HS-27A (cell line): ENCODE measurements at places on chromosomes 5 and 9.
A peak's percentile ranks its signal among the peaks of the same experiment; 100 is the strongest.

- no peak for DNase-seq
Measured at GRCh38 chr5:137372016-137372772, 126.9 kb downstream of the SPOCK1 start.

DNA sequence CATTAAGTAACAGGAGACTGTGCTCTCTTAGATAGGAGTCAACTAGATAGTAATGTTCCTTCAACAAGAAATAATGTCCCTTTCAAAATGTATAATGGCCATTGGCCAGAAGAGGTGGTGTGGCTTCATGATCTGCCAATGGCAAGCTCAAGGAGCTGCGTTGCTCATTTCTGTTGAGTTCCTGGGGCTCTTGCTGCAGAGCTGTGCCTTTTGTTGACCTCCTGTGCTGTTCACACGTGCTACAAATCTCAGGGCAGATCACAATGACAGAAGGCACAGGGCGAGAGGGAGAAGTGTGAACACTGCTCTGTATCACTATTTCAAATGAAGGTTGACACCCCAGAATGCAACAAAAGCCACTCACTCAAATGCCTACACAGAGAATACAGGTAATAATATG lies 16.0 kb upstream of the TBC1D2 start:
- no peak for DNase-seq

GRCh38 chr5:138274189-138274853 lies at the start of gene GFRA3:
TSS of gene GFRA3 (minus strand) at chr5:138274621. CDS start at chr5:138274424, 197 bp downstream.
- no peak for DNase-seq

DNA sequence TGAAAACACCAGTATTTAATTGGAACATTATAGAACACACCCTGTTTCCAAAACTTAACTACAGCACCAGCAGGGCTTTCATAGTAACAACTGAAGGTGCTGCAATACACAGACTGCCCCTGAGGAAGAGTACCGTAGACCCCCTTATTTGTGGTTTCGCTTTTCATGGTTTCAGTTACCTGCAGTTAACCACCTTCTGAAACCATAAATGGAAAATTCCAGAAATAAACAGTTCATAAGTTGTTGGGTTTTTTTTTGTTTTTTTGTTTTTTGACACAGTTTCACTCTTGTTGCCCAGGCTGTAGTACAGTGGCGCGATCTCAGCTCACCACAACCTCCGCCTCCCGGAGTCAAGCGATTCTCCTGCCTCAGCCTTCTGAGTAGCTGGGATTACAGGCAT lies 9.5 kb upstream of the GLDC start:
- DNase-seq = no peak

- DNase-seq = no peak
Measured at GRCh38 chr9:17116400-17116837, 18.4 kb upstream of the CNTLN start.

- DNase-seq = no peak
Measured at GRCh38 chr9:115191667-115192066, 73.7 kb upstream of the TNC start.

GRCh38 chr9:90521811-90522570 lies 120.6 kb downstream of the DIRAS2 start:
- DNase-seq = no peak

- DNase-seq = no peak
Measured at GRCh38 chr9:98502976-98503325, 205.8 kb downstream of the GABBR2 start.

GRCh38 chr5:34047774-34048572 lies 5.0 kb upstream of the C1QTNF3 start:
- no peak for DNase-seq

GRCh38 chr5:102649731-102650130 lies 105.4 kb upstream of the PAM start:
- DNase-seq = no peak

GRCh38 chr5:179668391-179668790 lies 12.4 kb downstream of the CBY3 start:
- DNase-seq = no peak

GRCh38 chr5:119383008-119383407 lies 27.2 kb downstream of the TNFAIP8 start:
- DNase-seq = no peak

DNA sequence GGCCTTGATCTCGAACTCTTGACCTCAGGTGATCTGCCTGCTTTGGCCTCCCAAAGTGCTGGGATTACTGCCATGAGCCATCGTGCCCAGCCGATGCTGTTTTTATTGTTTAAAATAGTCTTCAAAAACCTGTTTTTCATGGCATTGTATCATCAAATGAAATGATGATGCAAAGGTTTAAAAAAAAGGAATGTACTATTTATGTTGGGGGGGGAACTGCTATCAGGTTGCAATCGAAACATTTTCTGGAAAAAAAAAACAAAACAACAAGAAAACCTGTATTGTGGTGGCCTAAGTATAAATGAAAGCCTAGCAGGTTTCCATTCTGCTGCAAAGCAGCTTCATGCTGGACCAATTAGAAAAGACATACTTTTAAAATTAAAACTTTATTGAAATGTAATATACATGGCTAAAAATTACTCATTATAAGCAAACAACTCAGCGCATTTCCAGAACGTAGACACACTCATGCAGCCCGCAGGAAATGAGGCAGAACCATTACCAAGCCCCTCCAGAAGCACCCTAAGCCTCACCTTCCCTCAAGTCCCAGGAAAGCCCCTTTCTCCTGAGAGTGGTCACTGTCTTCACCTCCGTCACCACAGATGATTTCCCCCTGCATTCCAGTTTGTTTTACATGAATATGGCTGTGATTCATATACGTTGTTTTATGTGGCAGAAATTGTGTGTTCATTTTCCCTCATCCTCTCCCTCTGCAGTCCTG lies 19.0 kb downstream of the GPR107 start:
- no peak for DNase-seq

DNA sequence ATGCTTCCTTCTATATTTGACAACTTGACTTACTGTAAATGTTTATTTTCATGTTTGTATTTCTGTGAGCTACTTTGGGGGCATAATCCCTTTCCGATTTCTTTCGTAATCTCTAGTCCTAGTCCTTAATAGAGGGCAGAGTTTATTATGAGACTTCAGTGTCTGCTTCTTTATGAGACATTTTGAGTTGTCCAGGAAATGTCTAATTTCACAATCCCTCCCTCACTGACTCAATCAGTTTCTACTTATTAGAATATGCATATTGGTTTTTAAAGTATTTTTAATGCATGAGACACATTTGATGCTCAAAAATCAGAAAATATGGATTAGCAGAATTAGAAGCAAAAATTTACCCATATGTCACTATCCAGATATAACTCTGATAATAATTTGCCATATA lies 160.9 kb downstream of the FOCAD start:
- DNase-seq = no peak

GRCh38 chr5:146188358-146188757 lies 5.9 kb upstream of the LARS1 start:
- no peak for DNase-seq

DNA sequence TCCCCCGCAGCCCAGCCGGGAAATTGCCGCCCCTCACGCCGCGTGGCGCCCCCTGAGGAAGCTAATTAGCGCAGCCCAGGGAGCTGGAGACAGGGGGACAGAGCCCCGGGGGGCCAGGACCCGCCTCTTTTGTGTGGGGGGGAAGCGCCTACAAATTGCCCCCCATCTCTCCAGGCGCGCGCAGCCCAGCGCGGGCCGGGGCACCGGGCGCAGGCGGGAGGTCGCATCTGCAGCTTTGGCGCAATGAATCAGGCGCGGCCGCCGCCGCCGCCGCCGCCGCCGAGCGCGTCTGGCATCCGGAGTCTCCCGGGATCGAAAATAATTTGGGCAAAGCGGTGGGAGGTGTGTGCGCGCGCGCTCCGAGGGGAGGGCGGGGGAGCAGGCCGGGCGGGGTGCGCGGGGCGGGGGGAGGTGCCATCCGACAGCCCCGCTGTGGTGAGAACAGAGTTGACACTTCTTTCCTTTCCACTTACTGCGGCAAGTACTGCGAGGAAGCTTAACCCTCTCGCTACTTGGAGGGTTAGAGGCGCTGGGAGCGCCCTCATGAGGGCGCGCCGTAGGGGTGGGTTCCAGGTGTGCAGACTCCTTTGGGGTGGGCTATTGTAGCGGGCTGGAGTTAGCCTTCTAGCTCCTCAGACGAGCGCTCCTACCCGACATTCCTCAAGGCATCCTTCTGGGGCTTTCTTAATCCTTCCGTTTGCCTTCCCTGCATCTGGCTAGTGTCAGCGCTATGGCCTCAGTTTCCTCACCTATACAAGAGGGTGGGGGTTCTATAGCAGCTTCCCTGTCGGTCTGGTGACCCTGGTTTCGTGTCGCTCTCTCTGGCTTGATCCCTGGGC lies 63.1 kb downstream of the CXXC5 start:
- DNase-seq = no peak

GRCh38 chr5:115544043-115544435 lies 536 bp downstream of the FEM1C start:
- DNase-seq = no peak

GRCh38 chr5:87541033-87541432 lies 128.3 kb upstream of the CCNH start:
- DNase-seq = peak; percentile 1

- peak; percentile 15 for DNase-seq
Measured at GRCh38 chr5:135141303-135142268, 107.6 kb upstream of the PITX1 start.

DNA sequence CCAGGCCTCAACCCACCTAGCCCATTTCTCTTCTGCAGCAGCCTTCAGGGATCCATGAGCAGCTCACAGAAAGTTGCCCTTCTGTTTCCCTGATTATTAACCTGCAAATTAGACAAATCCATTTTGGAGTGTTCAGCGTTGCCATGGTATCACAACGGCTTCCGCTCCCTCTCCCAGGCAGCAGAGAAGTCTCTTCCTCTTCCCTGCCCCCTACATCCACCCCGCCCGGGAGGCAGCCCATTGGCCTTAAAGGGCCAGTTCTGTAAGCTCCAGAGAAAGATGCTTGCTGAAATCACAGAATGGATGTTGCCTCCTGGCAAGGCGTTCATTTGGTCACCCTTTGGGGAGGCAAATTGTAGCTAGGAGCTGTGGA lies 47.7 kb upstream of the BOD1 start:
- DNase-seq = no peak

GRCh38 chr5:83331842-83332241 lies 139.7 kb upstream of the VCAN start:
- DNase-seq = no peak

GRCh38 chr5:1239505-1240251 lies 14.5 kb downstream of the SLC6A18 start:
- no peak for DNase-seq

GRCh38 chr5:158798140-158798539 lies 301.6 kb downstream of the EBF1 start:
- no peak for DNase-seq

- DNase-seq = no peak
Measured at GRCh38 chr5:16736158-16736995, 119.6 kb upstream of the RETREG1 start.

GRCh38 chr5:14465776-14466175 lies 115.8 kb upstream of the OTULINL start:
- no peak for DNase-seq

DNA sequence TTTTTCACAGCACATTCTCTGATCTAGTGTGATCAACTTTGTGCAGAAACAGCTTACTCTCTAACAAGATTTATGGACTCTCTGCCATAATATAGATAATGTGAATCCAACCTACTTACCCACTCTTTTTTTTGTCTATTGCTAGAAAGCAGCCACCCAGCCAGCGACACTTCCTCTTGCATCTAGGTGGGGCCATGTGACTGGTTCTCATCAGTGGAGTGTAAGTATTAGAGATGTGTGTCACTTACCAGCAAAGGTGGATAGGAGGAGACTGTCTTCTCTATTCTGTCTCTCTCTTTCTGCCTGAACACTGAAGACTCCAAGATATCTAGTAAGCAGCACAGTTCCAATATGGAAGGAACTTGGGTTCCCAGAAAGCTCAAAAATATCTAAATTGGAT lies 174.8 kb downstream of the MCTP1 start:
- no peak for DNase-seq

- no peak for DNase-seq
Measured at GRCh38 chr5:101009758-101010519, 106.9 kb upstream of the ST8SIA4 start.

DNA sequence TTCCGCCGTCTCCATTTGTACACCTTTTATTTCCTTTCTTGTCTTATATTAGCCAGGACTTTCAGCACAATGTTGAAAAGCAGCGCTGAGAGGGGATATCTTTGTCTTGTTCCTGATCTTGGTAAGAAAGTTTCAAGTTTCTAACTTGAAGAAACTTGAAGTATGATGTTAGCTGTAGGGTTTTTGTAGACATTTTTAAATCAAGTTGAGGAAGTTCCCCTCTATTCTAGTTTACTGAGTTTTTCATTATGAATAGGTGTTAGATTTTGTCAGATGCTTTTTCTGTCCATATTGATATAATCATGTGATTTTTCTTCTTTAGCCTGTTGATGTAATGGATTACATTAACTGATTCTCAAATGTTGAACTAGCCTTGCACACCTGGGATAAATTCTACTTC lies 425.7 kb downstream of the PIK3R1 start:
- DNase-seq = no peak

- no peak for DNase-seq
Measured at GRCh38 chr5:76790632-76791290, 28.1 kb upstream of the F2RL1 start.

- peak; percentile 88 for DNase-seq
Measured at GRCh38 chr5:157384971-157385709, 74.9 kb upstream of the NIPAL4 start.

GRCh38 chr9:70534061-70534460 lies 119.6 kb upstream of the KLF9 start:
- peak; percentile 48 for DNase-seq

GRCh38 chr5:143554918-143555477 lies 151.5 kb upstream of the NR3C1 start:
- no peak for DNase-seq

DNA sequence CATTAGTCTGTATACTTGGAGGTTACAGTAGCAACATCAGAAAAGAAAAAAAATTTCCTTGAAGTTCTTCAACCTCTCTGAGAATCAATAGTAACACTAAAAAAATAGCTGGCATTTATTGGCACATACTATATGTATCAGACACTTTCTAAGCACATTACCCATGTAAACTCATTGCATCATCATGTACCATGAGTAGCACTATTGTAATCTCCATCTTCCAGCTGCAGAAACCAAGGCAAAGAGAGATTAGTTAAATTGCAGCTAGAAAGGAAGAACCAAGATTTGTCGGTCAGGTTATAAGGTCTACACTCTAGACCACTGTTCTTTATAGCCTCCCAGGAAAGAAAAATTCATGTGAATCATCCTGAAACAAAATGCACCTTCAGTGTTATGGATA lies 31.4 kb upstream of the RAB3C start:
- DNase-seq = no peak

DNA sequence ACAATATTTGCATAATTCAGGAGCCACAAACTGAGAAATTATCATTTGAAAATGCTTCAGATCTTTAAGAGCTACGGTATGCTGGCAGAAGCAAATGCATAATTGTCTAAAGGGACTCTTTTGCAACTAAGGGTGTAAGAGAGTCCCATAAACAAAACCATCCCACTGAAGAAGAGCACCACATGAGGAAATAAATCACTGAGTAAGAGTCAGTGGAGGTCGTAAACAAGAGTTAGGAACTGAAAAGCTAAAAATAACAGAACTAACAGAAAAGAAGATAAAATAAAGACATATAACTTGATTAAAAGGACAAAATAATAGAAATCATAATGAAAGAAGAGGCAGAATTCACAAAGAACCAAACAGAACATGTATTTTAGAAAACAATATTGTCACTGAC lies 3.5 kb upstream of the SMC2 start:
- no peak for DNase-seq
